ENCODE measurements at places on chromosomes 3 and 15.

GRCh38 chr15:77487469-77487842, 66.8 kb downstream of the HMG20A start:
- no peak for DNase-seq

DNA sequence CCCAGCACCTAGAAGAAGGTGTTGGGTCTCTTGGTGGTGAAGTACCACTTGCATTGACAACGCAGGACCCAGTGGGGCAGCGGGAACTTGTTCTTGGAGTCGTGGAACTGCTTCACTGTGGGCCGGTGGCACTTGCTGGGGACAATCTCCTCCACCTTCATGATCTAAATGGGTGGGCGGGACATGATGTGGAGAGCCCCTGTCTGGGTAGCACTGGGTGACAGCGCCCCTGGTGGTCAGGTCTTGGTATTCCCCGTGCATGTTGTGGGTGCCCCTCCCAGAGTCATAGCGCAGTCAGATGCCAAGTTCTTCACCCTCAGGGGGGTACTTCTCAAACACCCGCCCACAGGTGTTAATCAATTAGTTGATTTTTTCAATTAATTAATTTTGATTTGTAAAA, 60.2 kb downstream of the AGBL1 start:
- no peak for DNase-seq

- no peak for DNase-seq
Measured at GRCh38 chr15:96416218-96416933, 85.9 kb downstream of the NR2F2 start.

DNA sequence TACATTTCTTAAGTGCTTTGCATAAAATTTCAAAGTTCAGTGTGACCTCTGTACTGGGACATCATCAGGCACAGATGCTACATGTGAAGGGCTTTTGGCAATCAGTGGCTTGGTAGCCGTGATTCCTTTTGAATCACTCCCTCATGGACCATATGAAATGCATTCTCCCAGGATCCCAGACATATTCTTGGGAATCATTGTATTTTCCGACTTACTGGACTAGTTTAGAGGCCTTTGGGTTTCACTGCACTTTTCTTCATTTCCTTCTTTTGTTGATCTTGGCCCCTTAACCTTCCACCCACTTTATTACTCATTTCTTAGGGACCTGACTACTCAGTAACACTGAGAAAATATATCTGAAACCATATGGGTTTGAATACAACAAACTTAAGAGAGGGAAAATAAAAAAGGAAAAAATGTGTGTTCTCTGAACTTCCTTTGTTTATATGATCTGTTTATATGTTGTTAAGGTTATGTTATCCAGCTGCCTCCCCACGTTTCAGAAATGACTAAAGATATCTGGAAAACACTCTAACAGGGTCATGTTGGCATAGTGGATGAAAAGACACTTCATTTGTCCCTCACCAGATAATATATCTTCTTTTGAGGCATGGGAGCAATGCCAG, 35.1 kb downstream of the HMG20A start:
- DNase-seq: no peak

DNA sequence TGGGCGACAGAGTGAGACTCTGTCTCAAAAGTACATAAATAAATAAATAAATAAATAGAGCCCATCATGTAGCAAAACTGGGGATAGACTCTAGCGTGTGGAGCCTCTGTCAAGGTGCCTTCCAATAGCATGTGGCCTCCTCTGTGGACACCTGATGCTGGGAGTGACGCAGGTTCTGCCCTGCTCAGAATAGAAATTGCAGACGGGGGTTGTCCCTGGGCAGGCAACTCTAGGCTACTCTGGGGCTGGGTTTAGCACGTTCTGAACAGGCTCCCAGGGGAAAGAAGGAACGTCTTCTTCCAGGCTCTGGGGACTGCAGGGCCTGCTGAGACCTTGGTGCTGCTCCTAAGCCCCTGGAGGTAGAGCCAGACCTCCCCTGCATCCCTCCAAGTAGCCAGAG, 65.3 kb downstream of the EPHB3 start:
- DNase-seq: no peak

- no peak for DNase-seq
Measured at GRCh38 chr3:8246070-8246469, 255.6 kb upstream of the LMCD1 start.

DNA sequence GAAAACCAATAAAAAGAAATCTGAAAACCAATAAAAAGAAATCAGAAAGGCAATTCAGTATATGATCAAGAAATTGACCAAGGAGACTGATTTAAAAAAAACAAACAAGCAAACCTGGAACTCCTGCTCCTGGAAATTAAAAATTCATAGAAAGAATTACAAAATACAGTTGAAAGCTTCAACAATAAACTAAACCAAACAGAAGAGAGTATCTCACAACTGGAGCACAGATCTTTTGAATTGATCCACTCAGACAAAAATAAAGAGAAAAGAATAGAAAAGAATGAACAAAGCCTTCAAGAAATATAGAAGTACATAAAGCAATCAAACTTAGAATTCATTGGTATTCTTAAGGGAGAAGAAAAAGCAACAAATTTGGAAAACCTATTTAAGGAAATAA, 271.4 kb downstream of the MBNL1 start:
- DNase-seq: no peak

- DNase-seq: no peak
Measured at GRCh38 chr15:71392861-71393283, 277.6 kb downstream of the THSD4 start.

GRCh38 chr3:156473341-156473740, 81.6 kb downstream of the SSR3 start:
- DNase-seq: no peak

GRCh38 chr3:69422751-69423150, 36.9 kb upstream of the FRMD4B start:
- DNase-seq: peak; percentile 81

DNA sequence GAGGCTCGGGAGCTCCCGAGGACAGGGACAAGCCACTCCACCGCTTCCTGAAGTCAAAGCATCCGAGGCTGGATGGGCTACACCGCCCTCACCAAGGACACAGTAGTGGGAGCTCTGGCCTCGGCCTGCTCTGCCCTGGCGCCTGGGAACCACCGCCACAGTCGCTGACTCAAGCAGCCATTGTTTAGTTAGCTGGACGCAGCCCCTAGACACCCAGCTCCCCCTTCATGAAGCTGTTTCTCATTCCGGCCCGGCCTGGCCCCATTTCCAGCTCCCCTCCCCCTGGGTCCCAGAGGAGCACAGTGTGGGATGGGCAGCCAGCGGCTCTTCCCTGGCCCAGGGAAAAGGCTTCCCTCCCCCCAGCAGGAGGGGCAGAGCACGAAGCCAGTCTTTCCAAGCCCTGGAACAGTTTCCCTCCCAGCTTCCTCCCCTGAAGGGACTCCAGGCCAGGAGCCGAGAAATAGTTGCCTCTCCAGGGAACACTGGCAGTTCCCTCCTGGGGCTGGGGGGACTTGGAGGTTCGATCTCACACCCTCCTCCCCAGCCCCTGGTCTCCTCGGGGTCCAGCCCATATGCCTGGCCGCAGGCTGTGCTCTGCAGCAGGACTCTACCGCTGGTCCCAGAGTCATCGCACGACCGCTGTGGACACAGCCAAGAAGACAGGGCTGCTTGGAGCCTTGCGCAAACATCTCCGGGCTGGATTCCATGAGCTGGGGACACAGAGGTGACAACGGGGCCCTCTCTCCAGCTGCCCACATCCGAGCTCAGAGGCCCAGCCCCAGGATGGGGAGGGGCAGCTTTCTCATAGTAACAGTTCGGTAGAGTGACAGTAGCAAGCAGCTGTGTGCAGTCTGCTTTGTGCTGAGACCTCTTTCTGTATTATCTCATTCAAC, 10.0 kb downstream of the PLXND1 start:
- no peak for DNase-seq

DNA sequence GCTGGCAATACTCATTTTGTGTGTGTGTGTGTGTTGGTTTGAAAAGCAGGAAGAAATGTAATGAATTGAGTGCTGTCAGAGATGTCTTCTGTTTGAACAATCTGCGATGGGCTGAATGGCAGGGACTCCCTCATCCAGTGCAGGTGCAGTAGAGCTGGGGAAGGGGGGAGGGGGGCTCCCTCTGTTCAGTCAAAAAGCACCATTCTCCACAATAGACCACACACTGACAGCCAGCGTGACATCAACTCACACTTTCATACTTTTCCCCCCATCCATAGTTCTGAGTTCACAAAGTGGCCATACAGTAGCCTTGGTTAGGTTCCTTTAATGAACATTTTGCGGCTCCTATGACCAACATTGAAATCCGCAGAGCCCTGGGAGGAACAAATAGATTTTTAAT, 10.4 kb downstream of the SOX2 start:
- DNase-seq: no peak

GRCh38 chr3:186305286-186305685, 56.7 kb downstream of the DGKG start:
- DNase-seq: no peak

- peak; percentile 79 for DNase-seq
Measured at GRCh38 chr3:63450023-63450422, 171.9 kb downstream of the SYNPR start.

DNA sequence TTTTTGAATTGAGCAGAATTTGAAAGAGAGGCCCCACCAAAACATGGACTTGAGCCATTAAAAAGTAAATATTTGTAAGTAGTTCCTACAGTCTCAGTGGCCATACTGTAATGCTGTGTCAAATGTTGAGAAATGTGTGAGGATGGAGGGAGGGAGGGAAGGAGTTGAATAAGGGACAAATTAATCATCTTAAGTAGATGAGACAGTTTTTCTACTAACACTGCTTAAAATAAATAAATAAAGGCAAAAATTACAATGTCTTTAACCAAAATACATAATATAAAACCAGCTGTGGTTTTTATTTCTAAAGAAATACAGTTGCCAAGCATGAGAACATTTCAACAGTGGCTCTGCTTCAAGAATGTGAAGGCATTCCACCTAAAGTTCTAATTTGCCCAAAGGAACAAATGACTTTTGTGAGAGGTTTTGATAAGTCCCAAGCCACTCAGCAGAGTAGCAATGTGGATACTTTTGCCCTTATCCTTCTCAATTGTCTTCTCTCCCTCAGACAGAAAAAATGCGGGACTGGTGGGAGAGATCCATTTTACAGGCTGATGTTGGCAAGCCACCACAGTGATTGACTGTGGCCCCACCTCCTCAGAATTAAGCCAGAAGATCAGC, 427.0 kb upstream of the RARB start:
- DNase-seq: no peak

DNA sequence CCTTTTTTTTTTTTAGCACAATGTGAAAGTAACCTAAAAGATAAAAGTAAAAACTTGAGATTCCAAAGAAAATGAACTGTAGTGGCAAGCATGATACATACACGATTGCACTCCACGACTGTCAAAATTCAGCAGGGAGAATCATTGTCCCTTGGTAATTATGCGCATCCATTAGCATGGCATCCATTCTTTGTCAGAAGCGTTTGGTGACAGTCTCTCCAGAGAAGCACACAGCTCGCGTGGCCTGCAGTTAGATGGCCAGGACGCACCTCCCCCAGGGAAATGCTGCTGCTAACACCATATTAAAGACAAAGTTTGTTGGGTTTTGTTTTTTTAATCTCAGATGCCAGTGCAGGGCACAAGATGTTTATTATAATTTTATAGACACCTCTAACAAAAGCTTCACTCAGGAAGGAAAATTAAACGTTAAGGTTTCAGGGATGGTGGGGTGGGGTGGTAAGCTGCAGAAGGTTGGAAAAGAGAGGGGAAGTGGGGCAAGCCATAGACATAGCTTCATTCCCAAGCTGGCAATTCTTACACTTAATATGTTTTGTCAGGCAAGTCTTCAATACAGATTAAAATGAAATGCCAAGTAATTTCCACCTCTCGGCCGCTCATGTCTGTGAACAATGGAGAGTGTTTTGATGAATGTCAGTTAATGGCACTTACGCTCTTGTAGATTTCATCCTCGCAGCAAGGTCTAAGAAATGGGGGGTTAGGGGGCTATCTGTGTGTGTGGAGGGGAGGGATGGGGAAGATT, 142.8 kb upstream of the TOPAZ1 start:
- no peak for DNase-seq

DNA sequence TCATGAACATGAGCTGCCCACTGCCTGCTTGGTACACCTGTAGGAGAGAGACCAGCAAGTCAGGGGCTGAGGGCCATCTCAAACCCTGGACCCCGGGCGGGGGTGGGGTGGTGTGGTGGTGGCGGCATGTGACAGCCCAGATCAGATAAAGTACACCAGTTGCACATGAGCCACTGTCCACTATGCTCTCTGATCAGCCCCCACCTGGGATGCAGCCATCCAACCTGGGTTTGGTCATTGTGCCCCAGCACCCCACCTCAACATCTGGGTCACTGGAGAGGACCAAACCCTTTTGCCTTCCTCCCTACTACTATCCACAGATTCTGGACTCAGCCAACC, 3.0 kb upstream of the NCKIPSD start:
- DNase-seq: no peak

DNA sequence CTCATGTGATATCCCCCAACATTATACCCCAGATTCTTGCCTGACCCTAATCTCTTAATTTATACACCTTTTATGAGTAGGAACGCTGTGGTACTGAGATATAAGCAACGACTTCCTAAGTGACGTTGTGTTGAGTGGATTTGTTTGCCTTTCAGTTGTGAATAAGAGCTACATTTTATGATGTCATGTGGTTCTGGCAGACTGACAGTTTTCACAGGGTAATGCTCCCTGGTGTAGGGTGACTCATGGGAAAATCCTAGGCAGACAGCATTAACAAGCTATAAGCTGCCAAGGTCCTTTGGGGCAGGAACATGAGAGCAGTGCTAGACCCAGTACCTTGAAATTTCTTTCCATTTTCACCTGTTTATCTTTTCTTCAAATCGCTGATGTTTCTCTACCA, 11.2 kb downstream of the C3orf52 start:
- peak; percentile 100 for DNase-seq

DNA sequence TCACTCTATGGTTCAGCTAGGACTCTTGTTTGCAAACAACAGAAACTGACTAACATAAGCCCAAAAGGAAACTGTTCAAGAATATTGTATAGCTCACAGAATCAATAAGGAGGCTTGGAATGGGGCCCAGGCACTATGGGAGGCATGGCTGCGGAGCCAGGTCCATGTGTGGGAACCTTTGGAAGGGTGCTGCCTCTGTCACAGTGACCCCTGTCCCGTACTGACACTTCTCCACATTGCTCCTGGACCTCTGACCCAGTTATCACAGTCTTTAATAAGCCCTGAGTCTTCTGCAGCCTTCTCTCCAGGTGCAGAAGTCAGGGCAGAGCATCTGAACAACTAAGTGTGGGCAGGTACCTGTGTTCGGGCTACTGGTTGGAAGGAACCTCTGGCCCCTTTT, 121.8 kb downstream of the ITPR1 start:
- DNase-seq: no peak

DNA sequence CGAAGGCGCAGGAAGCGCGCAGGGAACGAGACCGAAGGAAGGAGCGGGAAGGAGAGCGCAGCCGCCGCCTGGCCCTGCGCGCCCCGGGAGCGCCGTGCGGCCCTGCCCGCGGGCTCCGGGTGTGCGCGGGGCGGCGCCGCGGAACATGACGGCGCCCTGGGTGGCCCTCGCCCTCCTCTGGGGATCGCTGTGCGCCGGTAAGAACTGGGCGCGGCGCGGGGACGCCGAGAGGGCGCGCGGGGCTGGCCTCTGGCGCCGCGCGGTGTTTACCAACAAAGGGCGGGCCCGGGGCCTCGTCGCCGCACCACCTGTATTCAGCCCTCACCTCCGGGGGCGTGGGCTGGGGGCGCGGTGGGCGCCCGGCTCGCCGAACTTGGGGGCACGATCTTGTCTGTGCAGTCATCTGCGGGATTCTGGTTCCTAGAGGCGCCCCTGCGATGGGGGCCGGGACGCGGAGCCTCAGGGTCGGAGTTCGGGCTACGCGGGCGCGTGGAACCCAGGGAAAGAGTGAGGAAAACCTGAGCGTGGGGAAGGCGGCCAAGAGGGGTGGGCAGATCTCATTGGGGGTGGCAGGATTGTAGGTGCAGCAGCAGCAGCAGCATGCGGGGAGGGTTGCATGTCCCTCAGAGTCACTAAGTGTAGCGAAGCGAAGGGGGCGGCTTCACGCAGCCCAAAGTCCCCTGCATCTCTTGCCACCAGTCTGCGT, 641 bp downstream of the ACVR2B start:
- DNase-seq: no peak

Measured in bronchial epithelial cell (primary cell).